ENCODE measurements at places on chromosomes 1 and 21. TPM values are rescaled to one million over a fixed set of nuclear protein-coding genes. Genes with fewer than 3 reads are reported as not detected.

EDARADD gene
- 5.9 TPM for polyA plus RNA-seq

- DNase-seq, result no peak
These were observed 71.2 kb downstream of the PSMG1 start for GRCh38 chr21:39111931-39112550.

GRCh38 chr1:85822696-85823095 lies 114.5 kb upstream of the ZNHIT6 start:
- no peak for DNase-seq

FCAMR gene
- 16.2 TPM for polyA plus RNA-seq

GRCh38 chr1:110250008-110250407 lies 39.9 kb downstream of the KCNC4 start:
- DNase-seq, result no peak

DNA sequence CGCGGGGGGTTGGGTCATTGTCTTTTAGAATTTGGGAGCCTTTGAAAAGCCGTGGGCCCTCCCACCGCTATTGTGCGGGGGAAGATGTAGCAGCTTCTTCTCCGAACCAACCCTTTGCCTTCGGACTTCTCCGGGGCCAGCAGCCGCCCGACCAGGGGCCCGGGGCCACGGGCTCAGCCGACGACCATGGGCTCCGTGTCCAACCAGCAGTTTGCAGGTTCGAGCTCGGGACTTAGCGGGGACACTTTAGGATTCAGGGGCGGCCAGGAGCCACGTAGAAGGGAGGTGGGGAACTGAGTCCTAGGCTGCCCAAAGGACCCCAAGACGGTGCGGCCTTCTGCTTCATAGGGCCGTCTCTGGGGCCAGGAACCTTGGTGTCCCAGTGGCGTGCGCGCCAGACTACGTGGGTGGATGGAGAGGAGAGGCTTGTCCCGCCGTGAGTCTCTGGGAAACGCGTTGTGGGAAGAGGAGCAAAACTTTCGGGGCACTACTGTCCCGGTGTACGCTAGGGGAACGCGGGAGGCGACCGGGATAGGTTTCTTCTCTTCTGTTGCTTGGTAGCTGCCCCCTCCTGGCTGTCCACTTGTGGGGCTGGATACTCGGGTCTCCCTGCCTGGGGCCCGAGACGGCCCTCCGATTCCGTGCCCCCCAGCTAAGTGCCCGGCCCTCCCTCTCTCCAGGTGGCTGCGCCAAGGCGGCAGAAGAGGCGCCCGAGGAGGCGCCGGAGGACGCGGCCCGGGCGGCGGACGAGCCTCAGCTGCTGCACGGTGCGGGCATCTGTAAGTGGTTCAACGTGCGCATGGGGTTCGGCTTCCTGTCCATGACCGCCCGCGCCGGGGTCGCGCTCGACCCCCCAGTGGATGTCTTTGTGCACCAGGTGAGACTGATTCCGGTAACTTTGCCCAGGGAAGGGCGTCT lies at the start of gene LIN28A:
Gene LIN28A, plus strand, starts transcription at position 112 of the 918 bp plus-strand sequence. Its CDS starts 75 bp downstream, at position 187.
- DNase-seq, result no peak

- no peak for DNase-seq
These were observed 959 bp downstream of the CD58 start for GRCh38 chr1:116569776-116570357.

EXTL1 gene
- 1.3 TPM for polyA plus RNA-seq

- no peak for DNase-seq
These were observed 262.8 kb downstream of the LTN1 start for GRCh38 chr21:28729887-28730286.

PLEKHN1 gene
- polyA plus RNA-seq, result 0.13 TPM

CASQ1 gene
- polyA plus RNA-seq, result 0.13 TPM

All from left renal cortex interstitium (tissue), 4 donors.